Activated B cell treated with CpG ODN at 0.5 μM for 24 hours (primary cell): ENCODE measurements at places on chromosomes 2 and 18.

- no peak for DNase-seq
Observed at GRCh38 chr2:41998186-41999127, 49.4 kb upstream of the PKDCC start.

- DNase-seq: no peak
Observed at GRCh38 chr2:100982431-100982861, 19.6 kb upstream of the RPL31 start.

DNA sequence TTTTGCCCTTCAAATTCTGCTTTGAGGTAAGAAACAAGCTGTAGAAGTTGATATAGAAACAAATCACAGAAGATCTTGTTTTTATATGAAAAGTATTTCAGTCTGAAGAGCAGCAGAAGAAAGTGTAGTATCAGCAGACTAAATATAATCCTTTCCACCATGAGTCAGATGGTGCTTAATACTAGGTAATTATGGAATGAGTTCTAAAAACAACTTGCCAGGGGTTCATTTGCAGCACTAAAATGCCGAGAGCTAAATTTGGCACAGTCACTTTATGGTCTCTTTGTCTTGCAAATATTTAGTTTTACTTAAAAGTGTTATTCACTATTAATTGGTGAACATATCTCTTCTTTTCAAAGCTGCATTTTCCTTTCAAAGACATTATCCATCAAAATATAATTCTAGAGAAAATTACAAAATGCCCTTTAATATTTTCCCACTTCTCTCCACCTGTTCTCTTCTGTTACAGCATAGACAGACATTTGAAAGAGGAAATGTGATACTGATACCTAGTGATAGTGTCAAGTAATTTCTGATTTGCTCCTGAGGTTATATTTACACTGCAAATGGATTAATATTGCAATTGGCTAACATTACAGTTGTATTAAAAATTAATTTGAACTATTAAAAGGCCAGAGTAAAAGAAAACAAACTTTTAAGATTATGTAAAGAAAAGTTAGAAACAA lies 5.3 kb downstream of the MYL1 start:
- DNase-seq: no peak

- DNase-seq: no peak
Observed at GRCh38 chr2:150971910-150972309, 289.8 kb downstream of the RBM43 start.

GRCh38 chr18:68734308-68734707 lies 19.4 kb upstream of the TMX3 start:
- no peak for DNase-seq

DNA sequence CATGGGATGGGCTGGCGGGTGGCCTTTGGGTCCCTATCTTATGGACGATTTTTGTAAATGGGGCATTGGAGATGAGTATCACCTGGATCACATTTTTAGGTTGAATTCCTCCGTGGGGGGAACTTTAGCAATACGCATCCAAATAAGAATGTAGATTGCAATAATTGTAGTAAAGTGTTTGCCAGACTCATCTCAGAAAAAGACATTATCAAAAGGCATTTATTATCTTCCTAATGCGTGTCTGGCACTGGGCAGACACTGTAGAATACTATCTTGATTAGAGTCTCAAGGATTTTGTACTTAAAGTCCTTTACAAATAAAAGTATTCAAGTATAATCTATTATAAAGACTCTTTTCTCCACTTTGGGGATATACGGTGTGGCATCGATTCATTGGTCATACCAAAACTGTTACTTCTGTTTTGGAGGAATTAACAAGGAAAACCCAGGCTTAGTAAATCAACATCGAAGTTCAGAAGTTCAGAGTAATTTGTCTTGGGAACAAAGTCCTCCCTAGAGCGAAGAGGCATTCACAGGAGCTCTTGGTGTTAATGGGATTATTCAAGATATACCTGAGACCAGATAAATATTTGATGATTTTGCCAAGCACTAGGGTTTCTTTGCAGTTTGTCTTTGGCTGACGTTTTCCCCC lies 578 bp upstream of the ACKR3 start:
- DNase-seq: no peak

GRCh38 chr2:51225377-51225776 lies 193.4 kb upstream of the NRXN1 start:
- DNase-seq: no peak

- DNase-seq: no peak
Observed at GRCh38 chr2:44295633-44296359, 20.5 kb downstream of the SLC3A1 start.

DNA sequence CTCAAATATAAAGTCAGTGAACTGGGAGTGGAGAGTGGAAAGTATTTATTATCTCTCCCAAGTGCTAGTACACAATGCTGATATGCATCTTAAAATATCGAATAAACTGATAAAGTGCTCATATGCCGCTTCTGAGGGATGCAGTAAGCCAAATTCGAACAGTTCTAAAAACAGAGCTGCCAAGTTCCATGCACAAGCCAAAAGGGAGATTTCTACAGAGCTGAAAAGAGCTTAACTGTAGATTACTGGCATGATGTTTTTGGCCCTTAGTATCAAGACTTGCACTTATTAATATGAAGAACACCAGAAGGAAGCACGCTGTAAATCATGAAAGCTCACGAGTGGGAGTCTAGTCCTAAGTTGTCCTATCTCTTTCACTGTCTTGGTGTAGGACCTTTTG lies 7.9 kb downstream of the TMEFF2 start:
- DNase-seq: no peak

GRCh38 chr2:220006152-220006621 lies 378.8 kb downstream of the SLC4A3 start:
- DNase-seq: no peak

GRCh38 chr2:101500180-101500579 lies 25.3 kb upstream of the RFX8 start:
- no peak for DNase-seq

DNA sequence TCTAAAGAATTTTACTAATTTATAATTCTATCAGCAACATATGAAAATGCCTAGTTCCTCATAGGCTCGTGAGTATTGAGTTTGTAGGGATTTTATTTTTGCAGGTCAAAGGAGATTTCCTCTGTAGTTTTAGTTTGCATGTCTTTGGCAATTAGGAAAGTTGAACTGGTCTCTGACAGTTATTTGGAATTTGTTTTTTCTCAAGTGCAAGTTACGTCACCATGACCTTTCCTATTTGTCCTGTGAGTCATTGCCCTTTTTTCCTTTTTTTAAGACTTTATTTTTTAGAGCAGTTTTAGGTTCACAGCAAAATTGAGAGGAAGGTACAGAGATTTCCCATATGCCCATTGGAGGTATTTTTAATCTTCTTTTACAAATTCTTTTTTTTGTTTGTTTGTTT lies 29.0 kb downstream of the RAMP1 start:
- DNase-seq: no peak

- no peak for DNase-seq
Observed at GRCh38 chr2:168577885-168578284, 121.8 kb downstream of the CERS6 start.

DNA sequence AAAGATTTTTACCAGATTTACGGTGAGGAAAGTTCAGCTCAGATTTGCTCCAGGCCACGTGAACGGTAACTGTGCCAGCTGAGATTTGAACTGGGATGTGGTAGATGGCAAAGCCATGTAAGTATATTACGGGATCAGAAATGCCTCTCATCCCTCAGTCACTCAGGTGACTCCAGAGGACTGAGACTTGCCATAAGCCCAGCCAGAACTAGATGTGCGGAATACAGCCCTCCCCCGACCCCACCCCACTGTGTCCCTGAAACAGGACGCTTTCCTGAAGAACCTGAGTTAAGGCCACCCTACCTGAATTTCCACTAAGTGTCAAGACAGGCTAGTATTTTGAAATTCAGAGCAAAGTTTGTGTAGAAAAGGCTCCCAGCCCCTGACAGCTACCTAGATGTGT lies 1.3 kb upstream of the FHL2 start:
- DNase-seq: no peak

- DNase-seq: no peak
Observed at GRCh38 chr2:223598994-223599639, 3.0 kb downstream of the SCG2 start.

GRCh38 chr18:31577195-31577594 lies 14.5 kb upstream of the TTR start:
- DNase-seq: no peak

DNA sequence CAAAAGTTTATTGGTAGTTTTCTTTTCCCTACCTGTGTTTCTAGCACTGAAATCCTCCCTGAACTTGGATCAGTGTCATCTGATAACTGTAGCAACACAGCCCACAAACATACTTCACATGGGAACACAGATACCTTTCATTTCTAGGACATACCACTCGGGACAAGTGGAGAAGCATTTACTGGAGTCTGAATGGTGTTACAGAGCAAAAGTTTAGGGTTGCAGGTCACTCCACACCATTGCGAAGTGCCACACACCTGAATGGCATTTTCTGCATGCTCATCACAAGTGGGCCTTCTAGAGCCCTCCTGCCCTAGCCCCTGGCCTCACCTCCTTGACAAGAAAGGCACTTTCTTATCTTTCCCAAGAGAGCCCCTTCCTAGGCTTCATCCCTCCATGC lies 184.8 kb upstream of the PKDCC start:
- no peak for DNase-seq

GRCh38 chr2:23058435-23058834 lies 326.5 kb upstream of the KLHL29 start:
- no peak for DNase-seq

- DNase-seq: no peak
Observed at GRCh38 chr2:232976176-232976575, 36.9 kb downstream of the NGEF start.

DNA sequence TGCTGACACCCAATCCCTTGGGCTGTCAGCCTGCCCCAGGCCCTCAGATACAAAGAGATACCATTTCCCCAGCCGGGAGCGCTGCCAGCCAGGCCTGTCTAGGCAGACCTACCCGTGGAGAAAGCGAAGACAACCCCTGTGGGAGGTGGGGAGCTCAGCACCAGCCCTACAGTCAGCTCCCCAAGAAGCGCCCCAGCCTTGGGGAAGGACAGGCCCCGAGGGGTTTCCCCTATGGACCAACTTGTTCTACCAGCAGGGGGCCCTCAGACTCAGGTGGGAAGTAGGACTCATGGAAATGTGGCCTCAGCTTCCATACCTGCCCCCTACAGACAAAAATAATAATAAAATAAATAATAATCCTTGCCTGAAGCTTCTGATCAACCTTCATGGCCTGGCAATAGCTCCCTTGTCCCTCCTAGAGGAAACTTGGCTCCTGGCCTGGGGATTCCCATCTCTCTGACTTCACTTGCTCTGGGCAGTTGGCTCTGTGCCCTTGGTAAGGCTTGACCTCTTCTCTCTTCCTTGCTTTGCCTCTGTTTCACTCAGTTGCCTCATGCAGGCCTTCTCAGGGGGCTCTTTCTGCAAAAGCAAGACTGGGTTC lies 7.0 kb downstream of the SLC35F6 start:
- no peak for DNase-seq

DNA sequence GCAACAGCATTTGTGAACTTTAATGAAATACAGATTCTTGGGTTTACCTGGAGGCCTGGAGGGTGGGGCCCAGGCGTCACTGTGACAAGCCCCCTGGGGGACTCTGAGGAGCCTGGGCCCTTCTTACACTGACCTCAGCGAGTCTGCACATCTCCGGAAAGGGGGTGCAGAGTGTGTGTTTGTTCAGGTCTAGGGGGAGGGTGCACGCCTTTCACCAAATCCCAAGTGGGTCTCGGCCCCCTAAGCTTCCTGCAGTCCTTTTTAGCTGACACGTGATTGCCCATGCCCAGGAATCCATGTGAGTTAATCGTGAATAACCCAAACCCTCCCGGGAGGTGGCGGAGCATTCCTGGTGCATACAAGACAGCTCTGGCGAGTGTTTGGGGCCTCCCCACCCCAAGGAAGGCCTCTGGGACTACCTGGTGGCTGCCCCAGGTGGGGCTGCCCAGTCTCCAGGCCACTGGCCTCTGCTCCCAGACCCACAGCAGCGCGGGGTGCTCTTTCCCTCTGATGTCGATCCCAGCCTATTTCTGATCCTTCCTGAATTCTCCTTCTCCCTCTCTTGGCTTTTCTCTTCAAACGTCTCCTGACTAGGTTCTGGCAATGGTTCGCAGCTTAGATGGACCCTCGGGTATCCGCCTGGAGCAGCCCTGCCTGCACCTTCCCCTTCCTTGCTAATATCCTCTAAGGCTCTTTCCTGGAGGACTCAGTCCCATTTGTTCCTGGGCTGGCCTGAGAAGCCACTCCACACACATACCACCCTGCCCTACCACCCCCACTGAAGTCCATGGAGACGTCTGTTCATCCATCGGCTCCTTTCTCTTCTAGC lies 10.0 kb downstream of the NGEF start:
- DNase-seq: no peak

DNA sequence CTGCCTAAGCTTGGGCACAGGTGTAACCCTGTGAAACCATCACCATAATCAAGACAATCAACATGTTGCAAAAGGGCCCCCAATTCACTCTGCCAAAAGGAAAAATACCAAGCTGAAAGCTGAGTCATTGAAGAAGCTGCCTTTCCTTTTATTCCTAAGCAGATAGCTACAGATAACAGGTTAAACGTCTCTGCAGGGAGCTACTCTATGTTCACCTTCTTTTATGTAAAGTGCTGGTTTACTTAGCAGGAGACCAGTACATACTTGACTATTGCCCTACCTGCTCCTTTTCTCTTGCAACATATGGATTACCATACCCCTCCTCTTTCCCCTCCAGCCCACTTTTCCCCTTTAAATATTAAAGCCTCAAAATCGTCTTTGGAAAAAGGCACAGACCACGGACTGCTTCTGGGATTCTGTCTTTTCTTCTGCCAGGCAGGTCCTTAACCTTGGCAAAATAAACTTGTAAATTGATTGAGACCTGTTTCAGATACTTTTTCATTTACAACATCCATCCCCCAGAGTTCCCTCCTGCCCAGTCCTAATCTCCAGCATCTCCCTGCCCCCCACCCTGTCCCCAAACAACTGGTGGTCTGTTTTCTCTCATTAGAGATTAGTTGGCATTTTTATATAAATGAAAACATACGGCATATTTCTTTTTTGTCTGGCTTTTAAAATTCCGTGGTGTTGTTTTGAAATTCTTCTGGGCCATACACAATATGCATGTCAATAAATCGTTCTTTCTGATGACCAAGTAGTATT lies 37.8 kb upstream of the LDLRAD4 start:
- DNase-seq: no peak

DNA sequence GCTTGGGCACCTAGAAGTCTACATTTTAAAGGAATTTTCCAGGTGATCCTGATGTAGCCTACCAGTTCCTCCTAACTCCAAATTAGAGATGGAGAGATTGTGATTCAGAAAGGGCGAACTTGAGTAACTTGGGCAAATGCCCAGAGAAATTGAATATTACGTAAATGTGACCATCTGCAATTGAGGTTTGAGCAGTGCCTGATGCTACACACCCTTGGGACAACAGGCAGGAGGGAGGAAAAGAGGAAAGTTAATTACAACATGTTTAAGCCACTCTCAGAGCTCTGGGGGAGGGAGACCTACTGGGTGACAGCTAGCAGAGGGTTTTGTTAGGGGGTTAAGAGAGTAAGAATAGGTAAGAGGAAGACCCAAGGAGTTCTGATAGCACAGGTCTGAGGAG lies 208.9 kb downstream of the LPIN1 start:
- no peak for DNase-seq
